ENCODE measurements at places on chromosomes 13 and 19.

DNA sequence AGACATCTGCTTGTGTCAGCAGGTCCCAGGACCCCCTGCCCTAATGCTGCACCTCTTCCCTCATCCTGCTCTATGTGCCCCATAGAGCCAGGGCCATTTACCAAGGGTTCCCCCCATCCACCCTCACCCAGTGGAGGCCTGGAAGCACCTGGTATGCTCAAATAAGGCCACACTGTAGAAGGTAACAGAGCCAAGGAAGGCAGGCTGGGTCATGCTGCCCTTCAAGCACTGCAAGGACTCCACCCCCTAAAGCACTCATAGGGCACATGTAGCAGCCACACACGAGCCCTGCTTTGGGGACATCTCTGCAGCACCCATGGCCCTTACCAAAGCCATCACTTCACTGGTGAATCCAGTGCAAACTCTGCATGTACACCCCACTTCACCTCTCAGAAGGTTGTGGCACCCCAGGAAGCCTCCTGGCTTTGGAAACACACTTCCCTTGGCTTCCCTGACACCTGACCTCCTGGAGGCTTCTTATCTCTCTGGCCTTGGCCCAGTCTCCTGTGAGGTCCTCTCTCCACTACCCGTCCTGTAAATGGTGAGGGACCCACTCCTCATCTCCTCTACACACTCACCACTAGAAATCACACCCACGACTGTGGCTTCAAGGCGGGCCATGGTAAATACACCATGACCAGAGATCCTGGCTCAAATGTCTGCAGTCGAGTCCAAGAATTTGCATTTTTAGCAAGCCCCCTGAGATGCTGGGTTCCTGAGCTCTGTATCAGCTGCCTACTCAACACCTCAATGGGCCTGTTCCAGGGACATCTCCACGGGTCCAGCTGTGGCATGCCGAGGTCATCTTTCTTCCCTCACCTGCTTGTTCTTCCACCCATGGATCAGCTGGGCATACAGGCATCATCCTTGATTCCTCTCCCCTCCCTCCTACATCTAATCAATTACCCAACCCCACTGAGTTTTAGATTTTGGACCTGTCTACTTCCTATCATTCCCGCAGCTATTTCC, 80.9 kb upstream of the DOCK9 start:
- no peak for DNase-seq

GRCh38 chr13:111864566-111864965, 202.4 kb upstream of the SOX1 start:
- DNase-seq: no peak

DNA sequence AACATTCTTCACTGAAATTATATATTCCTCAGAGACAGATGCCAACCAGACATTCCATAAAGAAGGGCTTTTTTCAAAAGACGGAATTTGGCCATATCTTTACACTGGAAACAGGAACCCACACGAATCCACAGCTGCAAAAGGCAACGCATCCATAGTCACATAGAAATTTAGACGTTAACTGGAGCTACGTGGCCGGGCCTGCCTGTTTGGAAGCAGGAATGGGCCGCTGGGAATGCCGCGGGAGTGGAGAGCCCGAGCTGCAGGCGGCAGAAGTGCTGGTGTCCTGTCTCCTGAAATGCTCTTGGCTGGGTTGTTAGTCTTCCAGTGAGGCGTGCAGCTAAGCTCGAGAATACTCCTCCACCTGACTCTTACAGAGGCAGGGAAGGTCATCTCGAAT, 122.2 kb downstream of the KL start:
- DNase-seq: no peak

DNA sequence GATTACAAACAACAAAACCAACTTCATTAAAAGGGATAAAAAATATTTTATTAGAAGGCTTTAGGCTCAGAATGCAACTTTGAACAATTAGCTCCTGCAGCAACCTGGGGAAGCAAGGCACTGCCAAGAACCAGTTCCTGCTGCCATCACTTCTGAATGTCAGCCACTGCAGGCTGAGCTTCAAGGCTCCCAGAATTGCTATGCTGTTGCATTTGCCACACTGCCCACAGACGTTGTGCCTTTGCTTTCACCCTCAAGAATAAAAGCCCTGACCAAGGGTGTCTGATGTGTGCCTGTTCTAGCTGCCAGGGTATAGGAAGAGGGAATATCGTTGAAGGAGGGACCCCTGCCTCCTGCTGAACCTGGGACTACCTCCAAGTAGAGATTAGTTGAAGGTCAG, 238.4 kb downstream of the ITGBL1 start:
- no peak for DNase-seq

DNA sequence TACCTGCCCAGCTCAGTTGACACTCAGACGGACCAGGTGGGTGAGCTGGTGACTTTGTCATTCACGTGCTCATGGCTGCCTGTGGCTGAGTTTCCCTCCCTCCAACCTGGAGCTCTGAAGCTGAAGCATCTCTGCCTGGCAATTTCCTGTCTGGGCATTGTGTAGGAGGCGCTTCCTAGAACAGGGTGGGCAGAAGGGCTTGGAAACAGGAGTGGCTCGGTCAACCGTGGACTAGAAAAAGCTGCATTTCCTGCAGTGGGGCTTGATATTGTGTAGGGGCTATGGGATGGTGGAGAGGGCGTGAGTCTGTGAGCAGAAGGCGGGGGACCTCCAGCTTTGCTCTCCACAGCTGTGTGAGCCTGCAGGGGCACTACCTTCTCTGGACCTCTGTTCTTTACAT, 278.3 kb downstream of the TEX29 start:
- no peak for DNase-seq

All from GM18507 (cell line).